ENCODE measurements at places on chromosomes 2 and 18.

DNA sequence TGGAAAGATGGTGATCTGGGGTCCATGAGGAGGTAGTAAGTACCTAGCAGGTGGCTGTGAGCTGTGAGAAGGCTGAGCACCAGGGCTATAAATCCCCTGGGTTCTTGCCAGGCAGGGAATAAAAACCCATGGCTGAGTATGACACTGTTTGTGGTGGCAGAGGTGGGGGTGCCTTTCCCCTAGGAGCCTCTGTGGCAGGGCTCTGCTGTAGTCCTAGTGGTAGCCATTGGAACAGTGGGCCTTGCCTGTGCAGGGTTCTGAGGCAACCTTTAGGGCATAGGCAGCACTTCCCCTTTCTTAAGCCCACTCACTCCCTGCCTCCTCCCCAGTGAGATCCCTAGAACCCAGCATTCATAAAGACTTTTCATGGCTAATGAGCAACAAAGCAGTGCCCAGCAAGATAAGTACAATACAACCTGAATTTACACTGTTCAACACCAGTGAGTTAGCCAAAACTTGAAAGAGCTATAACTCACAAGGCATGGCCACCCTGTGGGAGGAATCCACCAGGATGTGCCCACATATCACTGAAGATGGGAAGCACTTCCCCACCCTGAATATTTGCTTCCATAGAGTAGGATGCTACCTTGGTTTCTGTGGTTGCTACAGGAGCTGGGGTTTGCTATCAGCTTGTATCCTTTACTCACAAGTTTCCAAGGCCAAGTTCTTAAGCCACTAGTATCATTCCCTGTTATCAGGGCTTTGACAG, 100.9 kb upstream of the NEUROD1 start:
- DNase-seq, result no peak

DNA sequence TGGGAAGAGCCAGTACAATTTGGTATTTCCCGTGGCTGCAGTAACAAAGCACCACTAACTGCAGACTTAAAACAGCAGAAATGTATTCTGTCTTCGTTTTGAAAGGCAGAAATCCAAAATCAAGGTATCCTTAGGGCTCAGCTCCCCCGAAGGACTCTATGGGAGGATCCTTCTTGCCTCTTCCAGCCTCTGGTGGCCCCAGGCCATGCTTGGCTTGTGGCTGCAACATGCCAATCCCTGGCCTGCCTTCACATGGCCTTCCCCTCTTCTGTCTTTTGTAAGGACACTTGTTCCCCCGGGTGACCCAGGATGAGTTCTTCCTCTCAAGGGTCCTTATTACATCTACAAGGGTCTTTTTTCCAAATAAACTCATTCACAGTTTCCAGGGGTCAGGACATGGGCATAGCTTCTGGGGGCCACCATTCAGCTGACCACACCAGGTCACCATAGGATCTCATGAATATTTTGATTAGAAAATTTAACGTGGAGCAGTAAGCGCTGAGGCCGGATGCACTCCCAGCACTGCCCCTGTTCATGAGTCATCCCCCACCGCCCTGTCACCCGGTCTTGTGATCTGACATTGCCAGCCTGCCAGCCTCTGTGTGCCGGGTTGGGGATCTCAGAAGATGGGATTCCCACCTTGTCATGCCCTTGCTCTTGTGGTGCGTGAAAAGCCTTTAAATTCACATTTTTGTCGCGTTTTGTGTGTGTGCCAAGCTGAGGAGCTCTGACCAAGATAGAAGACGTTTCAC, 61.2 kb upstream of the B3GNT7 start:
- no peak for DNase-seq

- no peak for DNase-seq
These were observed 473.4 kb upstream of the UBE2E3 start for GRCh38 chr2:180507028-180507427.

GRCh38 chr2:197286805-197287595, 23.6 kb downstream of the ANKRD44 start:
- peak; percentile 79 for DNase-seq

DNA sequence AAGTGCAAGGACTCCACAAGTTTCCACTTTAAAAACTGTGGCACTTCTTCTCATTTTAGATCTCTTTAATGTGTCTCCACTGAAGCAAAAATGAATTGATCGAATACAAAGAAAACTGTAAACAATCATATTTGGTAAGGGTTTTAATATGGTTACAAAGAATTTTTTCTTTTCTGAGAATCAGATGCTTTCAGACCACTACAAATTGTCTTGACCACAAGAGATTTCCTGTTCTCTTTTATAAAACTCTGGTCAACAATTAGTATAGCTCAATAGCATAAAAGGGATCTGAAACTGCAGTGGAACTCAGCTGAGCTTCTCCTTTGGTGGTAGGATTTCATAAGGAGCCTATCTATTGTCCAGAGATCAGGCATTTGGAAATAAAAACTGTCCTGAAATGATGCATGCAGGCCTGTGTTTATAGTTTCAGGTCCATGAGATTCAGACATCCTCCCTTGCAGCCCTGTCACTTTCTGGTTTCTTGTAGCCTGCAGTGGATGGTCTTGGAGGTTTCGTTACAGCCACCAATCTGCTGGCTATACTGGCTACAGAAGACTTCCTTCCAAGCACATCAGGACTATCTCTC, 120.0 kb downstream of the DOCK10 start:
- DNase-seq, result no peak

DNA sequence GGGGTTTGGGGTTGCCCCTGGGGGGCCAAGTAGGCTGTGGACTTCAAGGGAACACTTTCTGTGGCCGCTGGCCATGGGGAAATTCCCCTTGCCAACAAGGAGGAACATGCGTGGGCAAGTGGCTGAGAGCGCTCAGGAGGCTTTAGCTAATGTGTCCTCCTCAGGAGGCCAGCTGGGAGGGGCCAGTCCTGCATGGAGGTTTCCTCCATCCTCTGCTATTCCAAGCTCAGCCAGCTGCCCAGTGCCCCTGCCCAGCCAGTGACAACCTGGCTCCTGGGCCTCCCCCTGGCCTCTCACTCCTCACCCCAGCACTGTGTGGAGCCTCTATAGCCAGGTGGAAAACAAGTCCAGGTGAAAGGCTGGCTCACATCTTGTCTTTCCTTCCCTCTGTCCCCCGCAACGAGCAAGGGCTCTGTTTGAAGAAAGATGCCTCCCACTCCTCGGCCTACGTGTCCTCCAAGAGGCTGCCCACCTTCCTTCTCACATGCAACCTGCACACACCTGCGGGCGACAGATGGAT, 64.4 kb upstream of the DAPL1 start:
- DNase-seq, result no peak

GRCh38 chr18:3604498-3605408, 154.8 kb downstream of the TGIF1 start:
- no peak for DNase-seq
